Activated naive CD4-positive, alpha-beta T cell (primary cell): ENCODE measurements at places on chromosomes 2 and 18.

- DNase-seq = no peak
Measured at GRCh38 chr2:119520696-119521432, 3.4 kb downstream of the SCTR start.

DNA sequence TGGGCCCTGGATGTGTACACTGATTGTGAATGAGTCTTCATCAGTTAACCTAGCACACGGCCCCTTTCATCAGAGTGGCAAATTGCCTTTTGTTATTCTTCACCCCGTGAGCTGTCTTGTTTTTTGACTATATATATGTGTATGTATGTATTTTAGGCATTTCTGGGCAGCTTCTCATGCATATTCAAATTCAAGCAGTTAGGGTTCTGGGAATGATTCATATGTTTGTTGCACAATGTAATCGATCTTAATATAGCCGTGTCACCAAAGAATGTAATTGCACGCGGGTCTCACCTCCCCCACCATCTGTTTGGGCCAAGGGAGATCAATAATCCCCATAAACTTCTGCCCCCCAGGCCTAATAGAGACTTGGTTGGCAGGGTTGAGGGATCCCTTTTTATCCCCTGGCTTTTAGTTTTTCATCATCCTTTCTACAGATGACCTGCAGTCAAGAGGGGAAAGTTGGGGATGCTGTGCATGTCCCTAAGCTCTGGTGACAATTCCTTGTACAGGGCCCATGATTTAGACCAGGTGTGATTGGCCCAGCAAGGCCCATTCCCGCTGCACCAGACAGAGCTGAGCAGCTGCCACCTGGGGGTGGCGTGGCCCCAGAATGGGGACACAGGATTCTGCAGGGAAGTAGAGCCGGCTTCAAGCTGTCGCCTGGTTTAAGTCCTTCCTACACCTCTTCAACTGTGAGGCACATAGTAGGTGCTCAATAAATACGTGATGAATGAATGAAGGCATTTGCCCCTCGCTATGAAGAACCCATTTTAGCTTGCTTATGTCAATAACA is 19.2 kb downstream of the KCNF1 start:
- no peak for DNase-seq

GRCh38 chr2:38905251-38905650 is 15.6 kb downstream of the ARHGEF33 start:
- no peak for DNase-seq

- DNase-seq = no peak
Measured at GRCh38 chr2:123481406-123481805, 543.7 kb upstream of the CNTNAP5 start.

DNA sequence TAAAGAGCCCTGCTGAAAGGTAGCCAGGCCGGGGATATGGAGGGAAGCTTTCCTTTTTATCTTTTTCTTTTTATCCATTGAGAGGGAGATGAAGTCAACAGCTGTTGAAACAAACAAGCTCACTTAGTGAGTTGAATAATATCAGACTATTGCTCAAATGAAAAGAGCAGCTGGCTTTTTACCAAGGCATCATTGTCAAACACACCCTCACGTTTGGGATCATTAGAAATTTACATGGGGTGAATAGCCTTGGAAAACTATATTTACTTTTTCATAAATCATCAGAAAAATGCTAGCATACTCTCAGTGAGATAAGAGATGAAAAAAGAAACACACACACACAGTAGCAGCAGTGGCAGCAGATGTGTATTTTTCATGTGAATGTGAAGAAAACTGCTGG is 71.5 kb upstream of the HNMT start:
- no peak for DNase-seq

DNA sequence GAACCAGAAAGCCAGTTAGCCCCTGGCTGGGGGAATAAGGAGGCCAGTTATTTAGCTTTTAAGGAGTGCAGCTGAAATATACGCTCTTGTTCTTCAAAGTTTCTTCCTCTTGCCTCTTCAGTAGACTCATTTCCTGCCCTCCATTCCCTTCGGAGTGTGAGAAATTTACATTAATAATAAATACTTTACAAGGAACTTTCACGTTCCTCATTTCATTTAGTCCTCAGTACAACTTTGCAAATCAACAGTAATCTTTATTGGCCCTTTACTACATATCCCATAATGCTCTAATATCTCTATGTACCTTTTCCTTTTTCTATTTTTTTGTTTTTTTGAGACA is 15.6 kb downstream of the PLCD4 start:
- no peak for DNase-seq

DNA sequence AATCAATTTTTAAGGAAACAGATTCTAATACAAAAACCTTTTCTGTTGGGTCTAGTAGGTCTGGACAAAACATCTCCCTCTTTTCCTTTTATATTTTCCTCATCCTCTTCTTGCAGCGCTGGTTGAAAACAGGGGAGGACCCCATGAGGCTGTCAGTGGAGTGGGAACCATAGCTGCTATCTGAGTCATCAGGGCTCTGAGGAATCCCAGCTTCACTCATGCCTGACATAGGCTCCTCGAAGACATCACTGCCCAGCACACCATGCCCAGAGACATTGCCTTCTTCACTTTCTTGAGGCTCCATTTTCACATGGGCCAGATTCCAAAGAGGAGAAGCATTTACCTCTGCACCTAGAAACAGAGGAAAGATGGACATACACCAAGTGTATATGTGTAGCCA is 10.0 kb downstream of the SUPT7L start:
- no peak for DNase-seq

GRCh38 chr18:44986933-44987332 is 306.2 kb downstream of the SETBP1 start:
- DNase-seq = no peak
